ENCODE measurements at places on chromosomes 7 and 10.

DNA sequence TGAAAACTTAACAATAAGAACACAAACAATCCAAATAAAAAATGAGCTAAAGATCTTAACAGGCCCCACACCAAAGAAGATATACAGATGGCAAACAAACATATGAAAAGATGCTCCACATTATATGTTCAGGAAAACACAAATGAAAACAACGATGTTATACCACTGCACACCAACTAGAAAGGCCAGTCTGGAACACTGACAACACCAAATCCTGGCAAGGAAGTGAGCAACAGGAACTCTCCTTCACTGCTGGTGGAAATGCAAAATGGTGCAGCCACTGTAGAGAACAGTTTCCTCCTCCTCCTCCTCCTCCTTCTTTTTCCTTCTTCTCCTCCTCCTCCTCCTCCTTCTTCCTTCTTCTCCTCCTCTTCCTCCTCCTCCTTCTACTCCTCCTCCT, 12.2 kb upstream of the NCAPG2 start:
- no peak for DNase-seq

DNA sequence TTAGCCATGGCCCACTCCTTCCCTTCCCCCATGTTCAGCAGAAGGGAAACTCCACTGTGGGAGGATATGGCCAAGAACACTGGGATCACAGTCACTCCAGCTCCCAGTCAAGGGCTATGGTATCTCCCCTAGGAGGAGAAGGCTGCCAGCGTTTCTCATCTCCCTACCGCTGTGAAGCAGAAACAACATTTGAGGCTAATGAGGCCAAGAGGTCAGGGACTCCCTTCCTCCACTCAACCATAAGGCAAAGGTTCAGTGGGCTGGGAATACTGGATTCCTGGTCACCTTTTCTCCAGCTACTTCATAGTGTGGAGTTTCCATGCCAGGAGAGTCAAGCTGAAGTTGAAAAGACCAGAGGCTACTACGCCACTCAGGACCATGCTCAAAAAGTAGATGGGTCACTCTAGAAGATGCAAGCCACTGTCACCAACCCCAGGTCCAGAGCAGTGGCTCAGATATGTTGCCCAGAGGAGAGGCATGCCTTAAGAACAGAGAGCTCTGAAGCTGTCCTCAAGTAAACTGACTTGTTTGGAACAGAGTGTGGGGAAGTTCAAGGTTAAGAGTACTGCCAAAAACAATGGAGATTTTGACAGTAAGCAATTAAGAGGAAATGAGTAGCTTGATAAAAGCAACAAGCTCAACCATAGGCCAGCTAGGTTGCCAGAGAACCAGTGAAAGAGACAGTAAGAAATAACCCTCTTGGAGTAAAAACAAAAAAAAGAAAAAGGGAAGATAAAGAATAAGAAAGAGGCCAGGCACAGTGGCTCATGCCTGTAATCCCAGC, 3.8 kb upstream of the TMEM140 start:
- DNase-seq: no peak

DNA sequence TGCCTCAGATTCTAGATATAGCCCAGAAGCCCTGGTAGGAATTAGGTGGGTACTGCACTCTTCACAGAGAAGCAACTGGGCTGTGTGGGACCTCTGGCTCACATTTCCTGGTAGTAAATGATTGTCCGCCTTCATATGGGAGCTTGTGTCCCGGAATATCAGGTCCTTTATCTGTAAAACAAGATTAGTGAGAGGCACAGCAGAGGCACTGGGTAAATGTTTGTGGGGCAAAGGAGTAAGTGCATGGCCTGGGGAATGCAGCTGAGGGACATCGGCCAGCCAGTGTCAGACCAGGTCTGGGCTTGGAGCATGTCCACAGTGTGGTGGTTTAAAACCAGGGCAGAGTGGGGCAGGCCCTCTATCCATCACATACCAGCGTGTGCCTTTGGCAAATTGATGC, 323.3 kb upstream of the ZMIZ1 start:
- no peak for DNase-seq

DNA sequence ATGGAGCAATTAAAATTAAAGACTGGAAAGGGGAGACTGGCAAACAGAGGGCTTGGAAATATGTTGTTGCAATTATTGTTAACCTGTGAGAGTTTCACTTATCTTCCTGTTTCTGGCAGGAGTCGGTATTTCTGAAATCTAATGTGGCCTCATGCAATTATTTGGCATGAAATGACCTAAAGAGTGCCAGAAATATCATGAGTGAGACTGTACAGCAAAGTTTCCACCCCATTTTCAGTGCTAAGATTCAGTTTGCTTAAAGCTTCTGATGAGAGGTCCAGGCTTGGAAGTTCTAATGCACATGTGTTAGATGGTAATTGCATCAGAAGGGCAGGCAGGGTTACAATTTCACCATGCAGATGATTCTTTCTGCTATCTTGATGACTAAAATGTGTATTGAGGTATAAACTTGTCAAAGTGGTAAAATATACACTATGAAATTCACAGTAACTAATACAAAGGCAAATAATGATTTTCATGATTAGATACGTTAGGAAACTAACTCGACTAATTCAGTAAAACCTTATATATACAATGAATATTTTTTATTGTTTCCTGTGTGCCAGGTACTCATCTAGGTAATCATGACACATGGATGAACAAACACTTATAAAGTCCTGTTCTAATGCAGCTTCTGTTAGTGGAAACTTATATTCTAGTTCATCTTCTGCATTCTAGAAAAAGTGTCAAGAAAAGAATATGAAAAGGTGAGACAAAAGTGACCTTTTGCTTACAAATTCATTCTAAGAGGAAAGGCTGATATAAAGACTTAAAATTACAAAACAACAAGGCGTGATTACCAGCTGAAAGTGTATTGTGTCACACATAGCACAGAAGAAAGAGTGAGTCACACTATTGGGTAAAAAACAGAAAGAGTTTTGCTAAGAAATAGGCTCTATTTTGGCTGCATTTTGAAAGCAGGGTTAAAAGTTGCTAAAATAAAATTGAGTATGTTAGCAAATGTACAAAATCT, 533.4 kb upstream of the SEMA3D start:
- DNase-seq: no peak

GRCh38 chr10:52486840-52487611, 172.9 kb downstream of the DKK1 start:
- no peak for DNase-seq

GRCh38 chr10:63452524-63452923, 13.3 kb downstream of the JMJD1C start:
- no peak for DNase-seq

DNA sequence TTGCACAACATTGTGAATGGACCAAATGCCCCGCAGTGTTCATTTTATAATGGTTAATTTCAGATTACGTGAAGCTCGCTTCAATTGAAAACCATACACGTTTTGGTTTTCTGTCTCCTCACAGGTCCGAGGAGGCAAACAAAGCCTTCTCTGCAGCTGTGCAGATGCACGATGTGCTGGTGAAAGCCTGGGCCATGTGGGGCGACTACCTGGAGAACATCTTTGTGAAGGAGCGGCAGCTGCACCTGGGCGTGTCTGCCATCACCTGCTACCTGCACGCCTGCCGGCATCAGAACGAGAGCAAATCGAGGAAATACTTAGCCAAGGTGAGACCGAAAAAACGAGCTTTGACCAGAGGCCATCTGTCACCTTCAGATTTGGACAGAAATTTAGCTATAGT, 110.3 kb downstream of the TRRAP start:
- no peak for DNase-seq
